ENCODE measurements at places on chromosomes 5 and 9.
A peak's percentile ranks its signal among the peaks of the same experiment; 100 is the strongest.

GRCh38 chr5:11590475-11590874 lies 313.8 kb downstream of the CTNND2 start:
- no peak for DNase-seq

DNA sequence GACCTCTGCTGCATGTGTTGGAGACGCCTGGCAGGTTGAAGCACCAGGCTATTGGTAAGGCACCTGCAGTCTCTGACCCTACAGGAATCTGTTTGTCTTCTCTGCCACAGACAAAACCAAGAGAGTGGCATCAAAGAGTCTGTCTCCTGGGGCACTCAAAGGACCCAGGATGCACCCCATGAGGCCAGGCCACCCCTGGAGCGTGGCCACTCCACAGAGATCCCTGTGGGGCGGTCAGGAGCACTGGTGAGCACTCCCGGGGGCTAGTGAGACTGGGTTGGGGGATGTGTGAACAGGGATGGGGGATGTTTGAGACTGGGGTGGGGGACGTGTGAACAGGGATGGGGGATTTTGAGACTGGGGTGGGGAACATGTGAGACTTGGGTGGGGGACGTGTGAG lies 240.3 kb downstream of the CACNA1B start:
- DNase-seq: no peak

DNA sequence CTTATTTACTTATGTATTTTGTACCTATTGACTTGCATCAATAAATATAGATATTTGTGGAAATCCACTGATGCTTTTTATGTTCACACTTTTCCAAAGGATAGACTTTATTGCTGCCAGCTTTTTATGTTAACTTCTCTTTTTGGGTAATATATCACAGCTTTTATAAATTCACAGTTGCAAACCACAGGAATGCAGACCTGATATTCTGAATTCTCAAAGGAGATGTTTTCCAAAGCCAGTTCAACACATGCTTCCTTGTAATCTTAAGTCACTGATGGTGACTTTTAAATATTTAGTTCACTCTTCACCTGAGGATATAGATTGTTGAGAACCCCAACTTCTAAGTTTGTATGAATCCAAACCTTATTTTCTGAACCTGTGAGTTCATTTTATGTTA lies 223.4 kb upstream of the PRR16 start:
- no peak for DNase-seq

GRCh38 chr5:157558681-157559080 lies 16.9 kb downstream of the ADAM19 start:
- no peak for DNase-seq

DNA sequence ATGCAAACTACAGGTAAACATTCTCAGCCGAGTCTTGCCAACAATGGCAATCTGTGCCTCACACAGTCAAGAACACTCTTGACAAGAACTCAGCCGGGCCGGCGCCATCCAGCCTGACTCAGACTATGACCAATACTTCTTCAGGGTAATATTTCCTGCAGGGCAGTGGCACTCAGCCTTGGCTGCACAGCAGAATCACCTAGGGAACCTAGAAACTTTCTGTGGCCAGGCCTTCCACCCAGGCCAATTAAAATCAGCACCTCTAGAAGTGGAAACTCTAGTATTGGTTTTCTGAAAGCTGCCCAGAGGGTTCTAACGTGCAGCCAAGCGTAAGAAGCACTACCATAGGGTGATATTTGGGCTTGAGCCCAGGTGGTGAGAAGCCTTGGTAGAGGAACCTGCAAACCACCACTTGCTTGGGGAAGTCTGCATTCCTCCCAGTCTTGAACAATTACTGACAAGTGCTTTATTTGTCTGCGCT lies 120.6 kb downstream of the TTLL11 start:
- DNase-seq: no peak

GRCh38 chr9:5994493-5994892 lies 20.9 kb downstream of the RANBP6 start:
- no peak for DNase-seq

- DNase-seq: peak; percentile 76
These were observed 2.5 kb upstream of the MSMP start for GRCh38 chr9:35756275-35757225.

GRCh38 chr5:73663860-73664240 lies 37.9 kb downstream of the ARHGEF28 start:
- DNase-seq: no peak

- DNase-seq: no peak
These were observed 40.1 kb downstream of the DCAF10 start for GRCh38 chr9:37840560-37841194.

- DNase-seq: no peak
These were observed 23.3 kb upstream of the KIF12 start for GRCh38 chr9:114122136-114123027.

DNA sequence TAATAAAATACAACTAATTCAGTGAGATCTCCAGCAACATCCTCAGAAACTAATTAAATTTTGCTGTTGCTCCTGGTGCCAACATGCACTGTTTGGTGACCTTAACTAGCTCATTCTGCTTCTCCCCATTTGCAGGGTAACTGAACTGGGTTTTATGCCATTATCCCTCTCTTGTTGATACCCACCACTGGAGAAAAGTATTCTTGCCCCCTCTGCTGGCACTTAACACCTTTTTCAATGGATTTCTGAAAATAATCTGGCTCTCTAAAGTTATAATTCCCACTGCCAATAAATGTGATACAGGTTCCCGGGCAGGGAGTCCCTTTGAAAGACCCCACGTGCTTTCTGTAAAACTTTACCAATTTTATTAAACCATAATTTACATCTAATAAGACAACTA lies 394.3 kb downstream of the OSTF1 start:
- no peak for DNase-seq

- no peak for DNase-seq
These were observed 2.4 kb downstream of the MAP1B start for GRCh38 chr5:72109625-72110024.

DNA sequence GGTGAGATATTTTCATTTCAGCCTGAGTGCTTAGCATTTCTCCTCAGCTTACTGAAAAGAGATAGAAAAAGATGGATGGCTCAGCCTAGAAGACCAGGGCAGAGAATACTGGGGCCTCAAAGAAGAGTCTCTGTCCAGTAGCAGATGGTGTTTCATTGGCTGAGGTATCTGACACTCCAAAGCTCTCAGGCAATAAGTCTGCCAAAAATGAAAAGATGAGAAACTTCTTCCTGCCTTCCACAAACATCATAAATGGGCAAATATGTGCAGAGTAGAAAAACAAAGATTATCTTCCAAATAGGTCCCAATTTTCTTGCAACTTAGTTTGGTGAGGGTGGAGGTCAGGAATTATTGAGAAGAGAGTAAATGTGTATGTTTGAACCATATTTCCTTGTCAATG lies 87.4 kb upstream of the ICE1 start:
- DNase-seq: no peak

- DNase-seq: no peak
These were observed 38.2 kb downstream of the TRIP13 start for GRCh38 chr5:930866-931265.

- DNase-seq: no peak
These were observed 39.2 kb downstream of the PPIC start for GRCh38 chr5:122997294-122997693.

- no peak for DNase-seq
These were observed 167.7 kb upstream of the PPP2R2B start for GRCh38 chr5:147046281-147046680.

- DNase-seq: peak; percentile 14
These were observed 128.4 kb upstream of the TRPM3 start for GRCh38 chr9:71249729-71250317.

- no peak for DNase-seq
These were observed 252.3 kb upstream of the SLC24A2 start for GRCh38 chr9:20040991-20041696.

DNA sequence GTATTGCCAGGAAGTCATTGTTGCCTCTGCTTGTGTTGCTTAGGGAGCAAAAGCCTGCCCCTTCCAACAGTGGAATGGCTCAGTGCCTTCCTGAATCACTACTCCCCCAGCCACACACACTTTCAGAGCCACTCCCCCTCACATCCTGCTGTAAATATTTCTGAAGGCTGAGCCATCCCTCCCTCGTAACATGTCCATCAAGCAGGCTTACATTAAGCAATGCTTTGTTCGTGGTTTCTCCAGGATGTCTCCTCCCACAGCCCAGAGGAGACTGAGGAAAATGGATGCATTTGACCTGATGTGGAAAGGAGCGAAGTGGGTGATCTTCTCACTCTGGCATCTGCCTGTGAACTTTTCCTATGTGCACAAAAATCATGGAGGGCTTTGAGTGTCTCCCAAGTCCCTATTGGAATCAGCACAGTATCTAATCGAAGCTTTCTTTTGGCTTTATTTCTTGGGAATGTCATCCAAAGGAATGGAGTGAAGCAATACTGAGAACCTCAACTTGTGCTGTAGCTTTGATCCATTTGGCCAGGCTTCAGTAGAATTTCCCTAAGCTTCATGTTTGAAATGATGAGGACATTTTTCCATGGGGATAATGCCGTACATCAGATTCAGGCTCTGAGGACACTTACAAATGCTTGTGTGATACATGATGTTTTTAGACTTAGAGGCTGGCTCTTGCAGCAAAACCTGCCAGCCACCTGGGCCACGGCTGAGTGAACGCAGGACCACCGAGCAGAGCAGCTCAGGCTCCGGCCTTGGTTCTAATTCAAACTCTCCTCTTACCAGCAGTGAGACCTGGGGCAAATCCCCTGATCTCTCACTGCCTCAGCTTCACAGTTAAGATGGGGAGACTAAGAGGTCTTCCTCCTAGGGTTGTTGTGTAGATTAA lies 389.1 kb downstream of the ENC1 start:
- no peak for DNase-seq

DNA sequence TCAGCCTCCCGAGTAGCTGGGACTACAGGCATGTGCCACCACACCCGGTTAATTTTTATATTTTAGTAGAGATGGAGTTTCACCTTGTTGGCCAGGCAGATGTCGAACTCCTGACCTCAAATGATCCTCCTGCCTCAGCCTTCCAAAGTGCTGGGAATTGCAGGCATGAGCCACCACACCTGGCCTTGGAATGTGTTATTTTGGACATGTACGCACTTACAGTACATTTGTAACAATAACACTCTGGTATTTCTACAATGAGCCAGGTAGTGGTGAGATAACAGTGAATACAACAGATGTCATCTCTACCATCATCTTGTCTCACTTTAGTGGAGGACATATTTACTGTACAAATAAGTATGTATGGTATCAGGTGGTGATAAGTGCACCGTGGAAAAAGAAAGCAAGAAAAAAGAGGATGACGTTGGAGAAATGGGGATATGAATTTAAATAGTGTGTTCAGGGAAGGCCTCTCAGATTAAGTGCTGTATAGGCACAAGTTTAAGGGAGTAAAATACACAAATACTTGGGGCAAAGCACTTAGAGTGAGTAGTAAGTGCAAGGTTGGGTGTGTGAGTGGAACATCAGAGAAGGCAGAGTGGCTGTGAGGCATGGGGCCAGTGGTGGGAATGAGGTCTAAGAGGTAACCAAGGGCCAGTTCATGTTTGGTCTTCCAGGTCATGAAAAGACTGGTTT lies 100.1 kb downstream of the CDC42SE2 start:
- no peak for DNase-seq

GRCh38 chr5:124074500-124074899 lies 562.5 kb downstream of the CSNK1G3 start:
- DNase-seq: no peak

GRCh38 chr9:137607141-137607857 lies 1.8 kb downstream of the ARRDC1 start:
- no peak for DNase-seq

DNA sequence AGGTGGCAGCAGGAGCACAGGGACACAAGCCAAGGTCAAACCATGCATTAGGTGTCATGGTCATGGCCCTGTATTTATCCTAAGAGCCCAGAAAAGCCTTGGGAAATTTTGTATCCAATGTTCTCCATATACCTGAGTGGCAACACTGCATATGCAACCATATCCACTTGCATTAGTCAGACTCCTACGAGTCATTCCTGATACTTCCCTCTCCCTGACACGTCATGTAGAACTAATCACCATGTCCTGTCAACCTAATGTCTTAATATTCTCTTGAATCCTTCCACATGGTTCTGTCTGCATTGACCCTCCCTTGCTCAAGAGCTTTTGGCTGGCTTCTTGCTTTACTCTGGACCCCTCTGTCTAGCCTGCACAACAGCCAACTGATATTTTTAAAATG lies 9.4 kb downstream of the SCGB3A2 start:
- no peak for DNase-seq

DNA sequence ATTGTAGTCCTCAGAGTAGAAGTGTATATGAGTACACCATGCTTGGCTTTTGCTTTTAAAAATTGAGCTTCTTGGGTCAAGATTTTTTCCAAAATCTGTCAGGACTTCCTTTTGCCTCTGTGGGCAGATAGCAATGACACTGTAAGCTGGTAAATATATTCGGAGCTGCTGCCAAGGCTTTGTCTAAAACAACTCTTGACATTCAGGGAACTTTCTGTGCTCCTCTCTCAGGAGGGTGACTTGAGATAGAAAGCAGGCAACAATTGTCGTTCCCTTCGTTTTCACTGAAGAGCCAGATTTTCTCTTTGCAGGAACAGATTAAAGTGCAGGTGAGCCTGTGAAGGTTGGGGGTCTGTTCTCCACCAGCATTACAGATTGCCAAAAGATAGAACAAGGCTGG lies 230.5 kb downstream of the MAST4 start:
- DNase-seq: no peak

GRCh38 chr5:72355706-72356299 lies 35.6 kb downstream of the PTCD2 start:
- DNase-seq: no peak

DNA sequence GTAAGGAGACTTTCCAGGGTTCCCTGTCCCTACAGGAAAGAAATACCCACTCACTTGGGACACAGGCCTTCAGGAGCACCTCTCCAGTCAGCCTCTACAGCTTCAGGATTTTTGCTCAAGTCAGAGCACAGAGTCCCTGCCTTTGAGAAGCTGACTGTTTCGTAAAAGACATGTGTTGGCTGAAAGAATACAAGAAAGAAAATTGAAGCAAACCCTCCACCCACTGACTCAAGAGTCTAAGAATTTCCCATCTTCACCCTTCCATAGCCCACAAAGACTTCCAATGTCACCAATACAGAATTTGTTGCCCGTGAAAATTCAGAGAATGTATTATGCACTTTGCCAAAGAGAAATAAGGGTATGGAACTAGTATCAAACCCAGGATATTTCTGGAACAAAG lies 53.0 kb upstream of the ZNF622 start:
- DNase-seq: no peak

DNA sequence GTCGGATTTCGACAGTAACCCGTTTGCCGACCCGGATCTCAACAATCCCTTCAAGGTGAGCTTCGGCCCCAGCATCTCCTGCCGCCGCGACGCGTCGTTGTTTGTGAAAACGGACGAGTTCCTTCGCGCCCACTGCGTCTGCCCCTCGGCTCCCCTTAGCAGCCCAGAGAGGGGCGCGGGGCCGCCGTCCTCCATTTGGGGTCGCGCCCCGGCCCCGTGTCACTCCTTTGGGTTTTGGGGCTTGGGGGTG lies 182 bp downstream of the SCAMP1 start:
- DNase-seq: no peak

All from CD4-positive, alpha-beta T cell (primary cell).